Brain (organoid and tissue), 16 donors: ENCODE measurements at places on chromosomes 12 and 14.

GRCh38 chr12:96064966-96065365 lies 29.6 kb upstream of the LTA4H start:
- no peak for DNase-seq

GRCh38 chr14:89697281-89698060 lies 257.1 kb downstream of the EFCAB11 start:
- DNase-seq = no peak

DNA sequence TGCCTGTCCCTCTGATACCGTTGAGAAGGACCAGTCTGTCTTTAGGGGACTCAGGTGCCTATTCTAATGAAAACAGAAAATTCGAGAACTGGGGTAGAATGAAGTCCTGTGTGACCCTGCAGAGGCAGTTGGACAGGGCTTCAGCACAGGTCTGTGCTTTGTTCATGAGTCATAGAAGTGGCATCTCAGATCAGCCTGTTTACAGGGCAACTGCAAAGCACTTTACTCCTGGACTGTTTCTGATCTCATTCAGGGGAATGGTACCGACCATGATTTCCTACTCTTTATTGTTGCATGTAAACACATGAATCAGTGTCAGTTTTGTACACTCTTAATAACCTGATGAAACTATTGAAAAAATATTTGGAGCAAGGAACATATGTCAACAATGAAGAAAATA lies 1517.0 kb downstream of the AACS start:
- DNase-seq = no peak

- peak; percentile 82 for DNase-seq
Observed at GRCh38 chr14:33564774-33565630, 385.9 kb downstream of the EGLN3 start.

DNA sequence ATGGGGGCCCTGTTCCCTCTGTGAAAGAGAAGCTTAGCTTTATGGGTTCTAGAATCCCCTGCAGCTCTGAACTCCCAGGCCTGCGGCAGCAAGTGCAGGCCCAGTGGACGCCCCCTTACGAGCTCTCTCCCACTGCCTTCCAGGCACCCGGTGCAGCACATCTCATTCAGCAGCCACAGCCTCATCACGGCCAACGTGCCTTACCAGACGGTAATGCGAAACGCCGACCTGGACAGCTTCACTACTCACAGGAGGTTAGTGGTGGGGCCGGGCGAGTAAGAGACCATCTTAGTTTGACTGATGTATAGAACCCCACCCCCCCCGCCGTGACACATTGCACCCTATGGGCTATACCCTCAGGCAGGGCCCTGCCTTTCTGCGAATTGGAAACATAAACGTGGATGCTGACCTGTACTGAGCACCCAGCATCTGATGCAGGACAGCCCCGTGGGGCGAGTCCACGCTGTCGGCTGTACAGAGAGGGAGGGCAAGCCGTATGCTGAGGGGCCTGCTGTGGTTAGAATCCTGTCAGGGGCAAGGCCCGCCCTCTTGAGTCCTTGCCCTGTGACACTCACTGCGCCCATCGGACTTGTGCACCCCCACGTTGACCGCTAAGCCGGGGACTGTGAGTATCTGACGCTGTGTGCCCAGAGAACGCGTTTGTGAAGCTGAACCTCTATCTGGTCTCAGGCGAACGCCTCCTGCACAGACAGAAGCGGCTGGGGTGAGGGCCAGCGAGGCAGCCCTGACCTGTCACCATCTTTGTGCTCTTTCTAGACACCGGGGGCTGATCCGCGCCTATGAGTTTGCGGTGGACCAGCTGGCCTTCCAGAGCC lies 71.7 kb downstream of the TESC start:
- no peak for DNase-seq

- DNase-seq = no peak
Observed at GRCh38 chr12:110245369-110245772, 35.7 kb upstream of the ATP2A2 start.

DNA sequence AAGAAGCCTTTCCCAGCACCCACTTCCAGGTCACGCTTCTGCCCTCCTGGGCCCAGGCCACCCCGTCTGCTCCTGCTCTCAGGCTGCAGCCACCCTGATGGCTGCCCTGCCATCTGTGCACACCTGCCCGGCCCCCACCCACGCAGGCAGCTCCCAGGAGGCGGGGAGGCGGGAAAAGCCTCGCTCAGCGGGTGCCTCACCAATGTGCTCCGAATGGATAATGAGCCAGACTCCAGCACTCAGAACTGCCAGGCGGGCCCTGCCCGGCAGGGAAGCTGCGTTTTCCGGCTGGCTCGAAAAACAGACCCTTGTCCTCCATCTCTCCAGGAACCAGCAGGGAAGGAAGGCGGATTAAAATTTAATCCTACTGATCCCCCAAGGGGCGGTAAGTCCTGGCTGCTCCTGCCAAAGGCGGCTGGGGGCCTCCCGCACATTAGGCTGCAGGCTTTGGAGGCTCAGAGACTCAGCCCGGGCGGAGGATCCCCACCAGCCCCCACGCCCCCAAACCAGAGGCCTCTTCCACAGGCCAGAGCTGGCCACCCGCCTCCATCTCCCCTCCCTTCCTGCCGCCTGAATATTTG lies 104.0 kb downstream of the NCOR2 start:
- DNase-seq = peak; percentile 92

GRCh38 chr12:132346471-132347175 lies 17.2 kb upstream of the GALNT9 start:
- DNase-seq = no peak

- no peak for DNase-seq
Observed at GRCh38 chr12:42961395-42961794, 371.8 kb upstream of the PRICKLE1 start.

DNA sequence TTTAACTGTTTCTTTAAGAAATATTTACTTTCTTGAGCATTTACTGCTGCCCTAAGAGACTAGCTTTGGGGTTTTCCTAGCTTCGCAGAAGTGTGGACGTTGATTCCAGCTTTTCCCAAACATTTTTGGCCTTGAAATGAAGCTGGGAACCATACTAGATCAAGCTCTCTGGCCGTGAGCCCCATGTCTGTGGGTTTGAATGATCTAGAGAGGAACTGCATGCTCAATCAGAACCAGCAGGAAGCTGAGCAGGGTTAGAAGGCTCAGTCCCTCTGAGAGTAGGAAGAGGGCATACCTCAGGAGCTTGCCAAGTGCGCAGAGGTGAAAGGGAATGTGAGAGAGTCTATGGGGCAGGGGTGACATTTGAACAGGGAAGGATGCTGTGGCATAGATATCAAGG lies 292.1 kb downstream of the CACNA1C start:
- DNase-seq = no peak
